HepG2 (cell line): ENCODE measurements at places on chromosomes 6 and 20. TPM values are rescaled to one million over a fixed set of nuclear protein-coding genes. Genes with fewer than 3 reads are reported as not detected.

The OR2B6 gene
- not detected in 2 replicates for total RNA-seq

The MOG gene
- not detected in 2 replicates for total RNA-seq

The MLIP gene
- total RNA-seq, result 0.33 TPM in 1 of 2 replicates, not detected in the other

The TPD52L1 gene
- 0.49 and 0.67 TPM in 2 replicates for total RNA-seq

GRCh38 chr6:110626442-110626841, 150.0 kb upstream of the SLC22A16 start:
- no peaks in the 10 kb centered on the region for H3K27me3 ChIP-seq
- no peak overlapping the region for H3K27ac ChIP-seq
- H3K4me1 ChIP-seq, result peaks cover 14% of the 10 kb centered on the region
- no peak overlapping the region for H3K4me3 ChIP-seq
- DNase-seq, result peak; percentile 6

The ZNF133 gene
- total RNA-seq, result 25.9 and 26.7 TPM in 2 replicates
